NCI-H187 (cell line): ENCODE measurements at places on chromosomes 13 and 19.
A peak's percentile ranks its signal among the peaks of the same experiment; 100 is the strongest.

DNA sequence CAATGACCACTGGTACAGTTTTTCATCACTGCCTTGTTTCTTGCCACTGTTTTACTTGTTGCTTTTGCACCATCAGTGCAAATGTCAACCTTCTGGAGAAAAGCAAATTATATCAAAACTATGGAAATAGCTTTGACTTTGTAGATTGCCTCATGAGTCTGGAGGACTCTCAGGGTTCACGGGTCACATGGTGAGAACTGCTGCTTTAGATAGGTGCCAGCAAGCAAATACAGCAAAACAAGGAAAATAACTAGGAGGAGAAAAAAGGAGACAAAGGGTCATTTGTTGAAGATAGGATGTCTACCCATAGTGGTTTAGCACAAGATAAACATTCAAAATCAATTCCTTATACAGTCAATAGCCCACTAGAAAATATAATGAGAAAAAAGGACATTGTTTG is 33.1 kb downstream of the POLR1D start:
- DNase-seq: no peak

- DNase-seq: no peak
Observed at GRCh38 chr13:37379841-37380240, 218.7 kb downstream of the POSTN start.

GRCh38 chr19:49870309-49870901 is 3.0 kb upstream of the PNKP start:
- DNase-seq: no peak

DNA sequence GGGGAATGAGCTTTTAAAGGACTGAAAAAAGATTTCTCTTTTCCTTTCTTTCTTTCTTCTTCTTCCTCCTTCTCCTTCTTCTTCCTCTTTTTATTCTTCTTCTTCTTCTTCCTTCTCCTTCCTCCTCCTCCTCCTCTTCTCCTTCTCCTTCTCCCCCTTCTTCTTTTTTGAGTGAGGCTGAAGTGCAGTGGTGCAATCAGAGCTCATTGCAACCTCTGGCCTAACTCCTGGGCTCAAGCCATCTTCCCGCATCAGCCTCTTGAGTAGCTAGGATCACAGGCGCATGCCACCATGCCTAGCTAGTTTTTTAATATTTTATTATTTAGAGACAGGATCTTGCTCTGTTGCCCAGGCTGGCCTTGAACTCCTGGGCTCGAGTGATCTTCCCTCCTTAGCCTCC is 120.9 kb upstream of the KL start:
- DNase-seq: no peak

DNA sequence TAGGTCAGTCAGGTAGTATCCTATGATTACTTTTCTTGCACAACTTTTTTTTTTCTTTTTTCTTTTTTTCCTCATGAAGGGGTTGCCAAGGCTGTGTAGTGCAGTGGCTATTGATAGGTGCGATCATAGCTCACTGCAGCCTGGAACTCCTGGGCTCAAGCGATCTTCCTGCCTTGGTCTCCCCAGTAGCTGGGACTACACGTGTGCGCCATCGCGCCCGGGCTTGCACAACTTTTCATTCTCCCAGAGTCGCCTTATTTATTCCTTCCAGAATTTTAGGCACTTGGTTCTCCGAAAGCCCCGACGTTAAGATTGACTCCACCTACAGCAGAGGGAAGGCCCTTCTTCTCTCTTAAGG is 867 bp upstream of the ZNF613 start:
- DNase-seq: no peak

GRCh38 chr19:5893907-5894703 is 9.5 kb downstream of the NDUFA11 start:
- no peak for DNase-seq

- no peak for DNase-seq
Observed at GRCh38 chr13:39263531-39263930, 225.3 kb downstream of the NHLRC3 start.

GRCh38 chr13:79779761-79780160 is 298.8 kb downstream of the NDFIP2 start:
- no peak for DNase-seq

DNA sequence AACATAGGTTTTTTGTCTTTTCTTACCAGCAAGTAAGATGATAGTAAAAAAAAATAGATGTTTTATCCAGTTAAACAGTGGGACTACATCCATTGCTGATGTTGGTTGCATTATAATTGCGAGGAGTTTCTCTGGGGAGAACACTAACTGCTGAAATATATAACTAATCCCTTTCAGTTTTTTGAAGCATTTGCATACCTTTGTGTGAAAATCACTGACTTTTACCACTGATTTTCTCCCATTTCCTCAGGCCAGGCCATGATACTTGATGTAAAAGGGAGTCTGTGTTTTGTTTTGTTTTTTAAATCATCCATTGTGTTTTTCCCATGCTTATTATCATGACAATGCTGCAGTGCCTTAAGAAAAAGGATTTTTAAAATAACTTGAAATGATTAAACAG is 699.5 kb downstream of the PCDH9 start:
- no peak for DNase-seq

DNA sequence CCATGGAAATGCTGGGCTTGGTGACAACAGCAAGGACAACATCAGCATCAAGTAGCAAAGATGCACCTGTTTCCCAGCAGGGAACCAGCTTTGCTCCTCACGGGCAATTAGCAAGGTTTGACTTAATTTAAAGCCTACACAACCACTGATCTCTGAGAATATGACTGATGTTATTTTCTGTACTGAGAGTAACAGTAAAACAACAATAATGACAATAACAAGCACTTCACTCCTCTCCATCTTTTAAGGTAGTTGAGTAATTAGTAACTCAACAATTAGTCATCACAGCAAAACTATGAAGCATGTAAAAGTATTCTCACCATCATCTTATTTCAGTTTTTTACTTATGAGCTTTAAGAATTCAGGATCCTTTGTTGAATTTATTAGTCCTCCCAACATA is 37.3 kb downstream of the ENOX1 start:
- peak; percentile 55 for DNase-seq

DNA sequence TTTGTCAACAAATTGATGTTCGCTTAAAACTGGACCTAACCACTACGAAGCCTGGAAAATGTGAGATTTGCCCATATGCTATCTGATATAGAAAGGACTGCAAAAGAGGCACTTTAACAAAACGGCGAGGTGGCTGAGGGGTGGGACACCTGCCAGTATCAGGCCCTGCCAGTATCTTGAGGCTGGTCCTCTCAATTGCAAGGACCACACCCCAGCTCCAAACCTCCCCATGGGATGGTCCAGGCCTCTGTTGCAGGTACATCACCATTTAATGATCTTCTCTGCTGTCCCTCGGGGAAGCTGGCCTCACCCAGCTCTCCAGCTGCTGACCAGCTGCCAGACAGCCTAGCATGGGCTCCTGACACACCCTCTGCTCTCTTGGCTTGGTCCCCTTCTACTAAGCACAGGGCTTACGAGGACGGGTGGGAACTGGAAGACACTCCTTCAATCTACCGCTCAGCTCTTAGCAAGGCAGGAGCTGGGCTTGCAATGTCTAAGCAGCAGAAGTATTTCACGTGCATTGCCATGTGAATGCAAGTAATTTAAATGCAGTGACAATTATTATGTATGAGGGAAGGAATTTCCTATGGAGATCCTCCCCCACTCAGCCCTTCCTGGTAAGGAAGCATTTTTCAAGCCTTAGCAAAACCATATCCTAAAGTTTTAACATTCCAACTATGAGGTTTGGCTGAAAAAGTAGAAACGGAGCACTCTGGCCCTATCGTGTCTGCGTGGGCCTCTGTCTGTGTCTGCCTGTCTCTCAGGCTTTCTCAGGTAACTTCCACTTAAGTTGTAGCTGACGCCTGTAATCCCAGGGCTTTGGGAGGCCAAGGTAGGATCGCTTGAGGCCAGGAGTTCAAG is 63.9 kb downstream of the LATS2 start:
- no peak for DNase-seq

- no peak for DNase-seq
Observed at GRCh38 chr13:86006317-86006716, 207.1 kb upstream of the SLITRK6 start.

GRCh38 chr13:87669379-87669978 is 1.7 kb upstream of the SLITRK5 start:
- DNase-seq: no peak

GRCh38 chr13:71316792-71317363 is 550.1 kb downstream of the DACH1 start:
- DNase-seq: no peak

DNA sequence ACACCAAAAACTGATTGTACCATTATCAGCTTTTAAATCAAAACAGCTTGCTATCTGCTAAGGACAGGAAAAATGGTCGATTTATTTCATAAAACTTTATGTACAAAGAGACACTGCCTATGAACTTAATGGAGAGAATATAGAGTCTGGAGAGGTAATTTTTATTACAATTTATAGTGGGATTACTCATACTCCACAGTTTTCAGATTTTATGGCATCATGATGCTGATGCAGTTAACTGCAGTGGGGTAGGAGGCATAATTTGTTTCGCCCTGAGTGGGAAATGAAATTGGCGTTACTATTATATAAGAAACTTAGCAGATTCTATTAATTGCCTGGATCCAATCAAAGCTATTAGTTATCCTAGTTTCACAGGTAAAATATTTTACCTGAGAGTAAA is 301.4 kb downstream of the KLF12 start:
- DNase-seq: no peak

GRCh38 chr13:113816946-113817859 is 46.7 kb downstream of the GAS6 start:
- DNase-seq: peak; percentile 74

- DNase-seq: no peak
Observed at GRCh38 chr13:102907016-102907756, 61.4 kb downstream of the ERCC5 start.

DNA sequence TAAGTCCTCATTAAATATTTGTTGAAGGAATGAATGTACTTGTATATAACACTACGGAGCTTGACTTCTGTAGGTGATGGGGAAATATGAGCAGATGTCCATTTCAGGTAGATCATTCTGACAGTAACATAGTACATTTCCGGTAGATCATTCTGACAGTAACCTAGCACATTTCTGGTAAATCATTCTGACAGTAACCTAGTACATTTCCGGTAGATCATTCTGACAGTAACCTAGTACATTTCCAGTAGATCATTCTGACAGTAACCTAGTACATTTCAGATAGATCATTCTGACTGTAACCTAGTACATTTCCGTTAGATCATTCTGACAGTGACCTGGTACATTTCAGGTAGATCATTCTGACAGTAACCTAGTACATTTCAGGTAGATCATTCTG is 2.5 kb downstream of the PHF11 start:
- DNase-seq: no peak

GRCh38 chr19:46413262-46414031 is at the start of gene CCDC8:
CCDC8 (minus strand) TSS chr19:46413564; CDS start chr19:46412810, 754 bp downstream.
- no peak for DNase-seq
